ENCODE measurements at places on chromosomes 7 and 10.

GRCh38 chr10:52465202-52465601, 151.1 kb downstream of the DKK1 start:
- no peak for DNase-seq

- DNase-seq, result no peak
These were observed 21.4 kb upstream of the PAX2 start for GRCh38 chr10:100723770-100724530.

GRCh38 chr7:37901890-37902524, 14.6 kb downstream of the SFRP4 start:
- no peak for DNase-seq

DNA sequence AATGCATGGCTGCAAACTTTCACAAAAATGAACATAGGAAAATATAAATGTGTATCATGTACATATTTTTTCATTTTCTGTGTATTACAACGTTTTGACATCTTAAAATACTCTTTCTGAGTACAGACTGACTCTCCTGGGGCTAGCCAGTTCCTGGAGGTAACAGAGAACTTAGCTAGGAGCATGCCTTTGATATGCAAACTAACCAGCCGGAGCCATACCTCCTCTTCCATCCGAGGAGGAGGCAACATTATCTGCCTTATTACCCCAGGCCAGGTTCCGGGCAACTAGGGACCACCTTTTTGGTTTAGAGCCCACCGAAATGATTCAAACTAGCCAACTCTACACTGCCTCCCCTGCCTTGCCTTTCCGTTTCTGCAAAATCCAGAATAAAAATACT, 33.7 kb upstream of the HECW1 start:
- no peak for DNase-seq

- DNase-seq, result no peak
These were observed 34.5 kb downstream of the GOT1 start for GRCh38 chr10:99395750-99396445.

Data from GM12864 (cell line).